Activated T-cell treated with anti-CD3 and anti-CD28 coated beads, Interleukin-2, amount 50 U/mL, for 1 hour (primary cell): ENCODE measurements at places on chromosomes 1 and 21.

DNA sequence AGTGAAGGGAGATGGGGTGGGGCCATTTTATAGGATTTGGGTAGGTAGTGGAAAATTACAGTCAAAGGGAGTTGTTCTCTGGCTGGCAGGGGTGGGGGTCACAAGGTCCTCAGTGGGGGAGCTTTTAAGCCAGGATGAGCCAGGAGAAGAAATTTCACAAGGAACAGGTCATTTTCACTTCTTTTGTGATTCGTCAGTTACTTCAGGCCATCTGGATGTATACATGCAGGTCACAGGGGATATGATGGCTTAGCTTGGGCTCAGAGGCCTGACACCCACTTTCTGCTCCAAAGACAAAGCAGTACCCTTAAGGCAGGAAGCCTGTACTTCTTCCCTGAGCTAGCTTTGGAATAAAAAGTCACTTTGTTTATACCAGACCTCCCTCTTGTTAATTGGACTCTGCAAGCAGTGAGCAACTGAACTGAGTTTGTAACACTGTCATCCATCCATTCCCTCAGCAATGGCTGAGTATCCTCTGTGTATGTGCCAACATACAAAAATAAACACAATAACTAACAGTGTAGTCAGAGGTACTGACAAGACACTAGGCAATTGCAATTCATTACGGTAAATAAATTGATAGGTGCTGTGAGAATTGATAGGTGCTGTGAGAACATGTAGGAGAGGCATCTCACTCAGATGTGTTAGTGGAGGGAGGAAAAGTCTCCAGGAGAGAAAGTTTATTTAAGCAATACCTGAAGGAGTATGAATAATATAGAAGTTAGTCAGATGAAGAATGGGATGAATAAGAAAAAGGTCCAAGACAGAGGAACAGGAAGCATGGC is 14.7 kb upstream of the RGS2 start:
- no peak for DNase-seq

GRCh38 chr1:67166196-67166595 is at the start of gene IL23R:
TSS of gene IL23R (plus strand) at chr1:67166454. CDS start at chr1:67168121, 1,667 bp downstream.
- no peak for DNase-seq

DNA sequence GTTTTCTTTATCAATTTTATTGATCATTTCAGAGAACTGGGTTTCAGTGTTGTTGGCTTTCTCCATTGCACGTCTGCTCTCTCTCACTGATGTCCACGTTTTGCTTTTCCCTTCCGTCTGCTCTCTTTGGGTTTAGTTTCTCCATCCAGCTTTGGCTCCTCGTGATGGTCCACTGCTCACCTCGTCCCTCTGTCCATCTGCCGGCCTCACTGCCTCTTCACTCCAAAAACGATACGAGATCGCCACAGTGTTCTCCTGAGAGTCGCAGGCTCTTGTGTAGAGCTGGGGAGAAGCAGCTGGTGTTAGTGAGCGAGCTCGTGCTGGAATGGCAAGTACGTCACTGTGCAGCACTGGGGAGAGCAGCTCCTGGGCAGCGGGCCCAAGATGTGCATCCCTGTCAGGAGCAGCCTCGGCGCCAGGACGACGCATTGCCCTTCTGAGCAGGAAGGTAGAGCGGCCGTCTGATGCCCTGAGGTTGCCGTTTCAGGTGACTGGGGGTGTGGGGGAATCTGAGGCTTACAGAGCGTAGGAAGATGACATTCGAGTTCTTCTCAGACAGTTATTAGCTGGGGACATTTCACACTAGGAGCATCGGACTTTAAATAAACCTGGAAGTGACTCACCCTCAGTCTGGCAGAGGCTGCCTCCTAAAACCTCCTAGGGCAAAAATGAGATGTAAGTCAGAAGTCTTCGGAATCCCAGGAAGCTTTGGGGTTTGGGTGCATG is 31.4 kb upstream of the PCBP3 start:
- DNase-seq: peak; percentile 15

GRCh38 chr21:45598666-45599065 is 44.9 kb upstream of the PCBP3 start:
- DNase-seq: peak; percentile 13

- no peak for DNase-seq
Observed at GRCh38 chr1:20124456-20125057, 5.2 kb upstream of the PLA2G2D start.

DNA sequence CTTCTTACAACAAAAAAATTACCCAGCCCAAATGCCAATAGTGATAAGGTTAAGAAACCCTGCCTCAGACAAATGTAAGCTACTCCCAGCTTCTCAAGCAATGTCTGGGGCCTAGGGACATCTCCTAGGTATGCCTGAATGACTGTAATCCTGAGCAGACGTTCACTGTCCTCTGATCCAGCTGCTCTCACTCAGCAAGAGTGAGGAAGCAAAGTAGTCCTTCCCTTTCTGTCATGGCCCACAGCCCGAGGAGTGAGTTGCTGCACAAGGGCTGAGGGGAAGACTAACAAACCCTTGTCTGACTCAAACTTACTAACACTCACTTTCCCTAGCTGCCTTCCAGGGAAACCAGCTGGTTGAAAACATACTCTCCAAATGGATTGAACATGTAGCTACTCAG is 124.9 kb upstream of the TNFSF4 start:
- DNase-seq: no peak

GRCh38 chr1:58312971-58313563 is 233.5 kb downstream of the OMA1 start:
- no peak for DNase-seq

DNA sequence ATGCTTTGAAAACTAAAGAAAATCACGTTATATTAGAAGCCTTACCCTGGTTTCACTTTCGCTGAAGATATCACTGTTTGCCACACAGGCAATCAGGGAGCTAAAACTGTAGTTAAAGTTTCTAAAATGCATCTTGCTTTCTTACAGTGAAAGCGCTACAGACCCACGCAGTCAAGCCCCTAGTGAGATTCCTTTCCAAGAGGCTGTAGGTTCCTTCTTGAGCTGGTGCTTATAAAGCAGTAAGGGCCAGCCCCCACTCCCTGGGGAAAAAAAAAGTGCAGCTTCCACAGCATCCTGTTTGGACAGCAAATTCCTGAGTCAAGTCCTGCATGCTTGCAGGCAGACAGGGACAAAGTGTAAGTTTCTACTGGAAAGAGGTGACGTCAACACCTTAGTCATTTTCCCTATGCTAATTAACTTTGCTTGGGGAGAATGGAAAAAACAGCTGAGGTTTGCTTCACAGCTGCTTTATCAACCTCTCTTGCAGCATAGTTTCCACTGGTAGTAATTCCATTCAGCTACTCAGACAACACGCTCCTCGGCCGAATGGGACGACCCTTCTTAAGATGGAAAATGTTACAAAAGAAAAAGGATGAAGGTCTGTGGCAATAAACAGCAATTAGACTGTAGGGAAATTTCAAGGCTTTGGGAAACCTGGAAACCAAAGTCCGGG is 14.7 kb upstream of the KCNE1 start:
- peak; percentile 22 for DNase-seq
